ENCODE measurements at places on chromosomes 1 and 21. TPM values are rescaled to one million over a fixed set of nuclear protein-coding genes. Genes with fewer than 3 reads are reported as not detected.

Gene UBXN10
- total RNA-seq: 1.2 TPM

Gene FGR
- total RNA-seq: 0.21 TPM

DNA sequence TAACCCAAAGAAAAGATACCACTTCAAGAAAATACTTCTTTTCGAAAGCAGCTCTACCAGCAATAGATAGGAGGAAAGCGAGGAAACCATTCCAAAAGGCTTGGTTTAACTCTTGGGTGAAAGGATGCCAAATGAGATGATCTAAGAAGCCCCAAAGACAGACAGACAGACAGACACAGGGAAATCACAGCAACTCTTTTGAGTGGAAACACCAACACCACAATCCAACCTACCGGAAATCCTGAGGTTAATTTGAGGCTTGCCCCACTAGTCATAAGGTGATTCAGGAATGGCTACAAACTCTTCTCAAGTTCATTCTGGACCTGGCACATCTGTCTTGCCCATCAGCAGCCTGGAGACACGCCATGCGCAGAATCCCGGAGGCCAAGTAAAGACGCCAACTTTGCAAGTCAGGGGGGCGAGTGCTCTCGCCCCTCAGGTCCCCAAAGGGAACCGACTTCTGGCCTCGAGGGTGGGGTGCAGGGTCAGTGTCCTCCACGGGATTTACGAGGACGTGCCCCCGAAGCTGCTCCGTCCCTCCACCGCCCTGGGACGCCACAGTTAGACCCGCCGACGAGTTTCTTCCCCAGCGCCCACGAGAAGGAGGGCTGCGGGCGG, 778 bp downstream of the EVI5 start:
- peak overlapping the region; percentile 4 for H3K27ac ChIP-seq
- H3K36me3 ChIP-seq: no peaks in the 10 kb centered on the region
- H3K4me3 ChIP-seq: peak overlapping the region; percentile 69
- peaks cover 74% of the 10 kb centered on the region for H3K27me3 ChIP-seq
- peaks cover 16% of the 10 kb centered on the region for H3K4me1 ChIP-seq

- H3K4me3 ChIP-seq: no peak overlapping the region
- H3K27me3 ChIP-seq: no peaks in the 10 kb centered on the region
- H3K27ac ChIP-seq: no peak overlapping the region
- no peaks in the 10 kb centered on the region for H3K36me3 ChIP-seq
- H3K4me1 ChIP-seq: peaks cover 3% of the 10 kb centered on the region
Observed at GRCh38 chr21:34219334-34220060, 144.3 kb upstream of the KCNE2 start.

- H3K36me3 ChIP-seq: no peaks in the 10 kb centered on the region
- H3K27me3 ChIP-seq: peaks cover 6% of the 10 kb centered on the region
- H3K27ac ChIP-seq: no peak overlapping the region
- DNase-seq: no peak
Observed at GRCh38 chr1:225824533-225824941, 14.6 kb downstream of the EPHX1 start.

DNA sequence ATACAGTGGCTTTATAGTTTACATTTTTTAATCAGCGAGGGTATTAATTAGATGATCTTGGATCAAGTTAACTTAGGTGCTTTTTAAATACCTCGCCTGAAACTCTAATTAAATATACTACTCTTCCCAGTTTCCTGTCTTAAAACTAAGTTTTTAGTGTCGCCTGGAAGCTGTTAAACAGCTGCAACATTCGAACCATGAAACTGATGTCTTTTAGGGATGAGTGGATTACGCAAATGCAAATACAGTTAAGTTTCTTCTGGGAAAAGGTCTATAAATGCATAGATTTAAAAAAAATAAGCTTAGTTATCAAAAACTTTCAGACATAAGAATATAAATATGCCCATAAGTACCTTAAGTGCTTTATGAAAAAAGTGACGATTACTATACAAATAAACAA, 228.3 kb downstream of the PTPRC start:
- no peak overlapping the region for H3K4me3 ChIP-seq
- H3K27me3 ChIP-seq: no peaks in the 10 kb centered on the region
- DNase-seq: no peak
- peaks cover 8% of the 10 kb centered on the region for H3K4me1 ChIP-seq
- no peak overlapping the region for H3K27ac ChIP-seq
- H3K36me3 ChIP-seq: peaks cover 36% of the 10 kb centered on the region

- no peak for DNase-seq
- H3K36me3 ChIP-seq: peaks cover 6% of the 10 kb centered on the region
- H3K27me3 ChIP-seq: no peaks in the 10 kb centered on the region
- peaks cover 3% of the 10 kb centered on the region for H3K4me1 ChIP-seq
- H3K4me3 ChIP-seq: no peak overlapping the region
Observed at GRCh38 chr1:231690059-231690458, 63.5 kb downstream of the DISC1 start.

GRCh38 chr1:1573843-1574720, 581 bp downstream of the SSU72 start:
- H3K27me3 ChIP-seq: peaks cover 2% of the 10 kb centered on the region
- H3K36me3 ChIP-seq: peaks cover 19% of the 10 kb centered on the region
- peak; percentile 94 for DNase-seq
- H3K27ac ChIP-seq: peak overlapping the region; percentile 99
- H3K4me3 ChIP-seq: peak overlapping the region; percentile 95

- H3K27me3 ChIP-seq: peaks cover 3% of the 10 kb centered on the region
- DNase-seq: no peak
- H3K4me3 ChIP-seq: no peak overlapping the region
- no peak overlapping the region for H3K27ac ChIP-seq
Observed at GRCh38 chr1:197448121-197448779, 180.2 kb downstream of the CRB1 start.

- H3K27ac ChIP-seq: no peak overlapping the region
- no peaks in the 10 kb centered on the region for H3K27me3 ChIP-seq
- no peaks in the 10 kb centered on the region for H3K36me3 ChIP-seq
- no peak overlapping the region for H3K4me3 ChIP-seq
- DNase-seq: no peak
Observed at GRCh38 chr1:196381544-196381943, 226.7 kb downstream of the KCNT2 start.

DNA sequence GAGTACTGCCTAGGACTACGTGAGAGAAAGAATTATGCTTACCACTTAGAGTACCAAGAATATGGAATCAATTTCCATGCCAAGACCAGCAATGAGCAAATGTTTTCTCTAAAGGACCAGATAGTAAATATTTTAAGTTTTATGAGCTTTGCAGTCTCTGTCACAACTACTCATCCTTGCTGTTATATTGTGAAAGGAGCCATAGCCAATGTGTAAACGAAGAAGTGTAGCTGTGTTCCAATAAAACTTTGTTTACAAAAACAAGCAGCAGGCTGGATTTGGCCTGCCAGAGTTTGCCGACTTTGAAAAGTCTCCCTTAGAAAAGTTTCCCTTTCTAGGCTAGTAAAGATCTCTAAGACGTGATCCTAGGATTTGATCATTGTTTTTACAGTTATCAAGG, 128.8 kb downstream of the PDE4B start:
- no peaks in the 10 kb centered on the region for H3K4me1 ChIP-seq
- DNase-seq: no peak
- H3K27ac ChIP-seq: no peak overlapping the region
- no peak overlapping the region for H3K4me3 ChIP-seq
- peaks cover 3% of the 10 kb centered on the region for H3K27me3 ChIP-seq

- peaks cover 9% of the 10 kb centered on the region for H3K4me1 ChIP-seq
- no peak overlapping the region for H3K4me3 ChIP-seq
- peaks cover 6% of the 10 kb centered on the region for H3K27me3 ChIP-seq
Observed at GRCh38 chr1:94755675-94756074, 64.5 kb upstream of the SLC44A3 start.

Gene GJA5
- total RNA-seq: not detected

Gene ASCL5
- total RNA-seq: not detected

Gene SETD4
- 23.8 TPM for total RNA-seq

- H3K27ac ChIP-seq: no peak overlapping the region
- no peak for DNase-seq
- no peaks in the 10 kb centered on the region for H3K36me3 ChIP-seq
- H3K4me1 ChIP-seq: peaks cover 10% of the 10 kb centered on the region
- no peak overlapping the region for H3K4me3 ChIP-seq
Observed at GRCh38 chr21:43603641-43604504, 55.4 kb downstream of the HSF2BP start.

- H3K27me3 ChIP-seq: peaks cover 11% of the 10 kb centered on the region
- H3K27ac ChIP-seq: no peak overlapping the region
- H3K4me1 ChIP-seq: peaks cover 25% of the 10 kb centered on the region
- peaks cover 14% of the 10 kb centered on the region for H3K36me3 ChIP-seq
Observed at GRCh38 chr1:183636783-183637182, 1.2 kb upstream of the ARPC5 start.

Gene TRNP1
- 1.3 TPM for total RNA-seq

DNA sequence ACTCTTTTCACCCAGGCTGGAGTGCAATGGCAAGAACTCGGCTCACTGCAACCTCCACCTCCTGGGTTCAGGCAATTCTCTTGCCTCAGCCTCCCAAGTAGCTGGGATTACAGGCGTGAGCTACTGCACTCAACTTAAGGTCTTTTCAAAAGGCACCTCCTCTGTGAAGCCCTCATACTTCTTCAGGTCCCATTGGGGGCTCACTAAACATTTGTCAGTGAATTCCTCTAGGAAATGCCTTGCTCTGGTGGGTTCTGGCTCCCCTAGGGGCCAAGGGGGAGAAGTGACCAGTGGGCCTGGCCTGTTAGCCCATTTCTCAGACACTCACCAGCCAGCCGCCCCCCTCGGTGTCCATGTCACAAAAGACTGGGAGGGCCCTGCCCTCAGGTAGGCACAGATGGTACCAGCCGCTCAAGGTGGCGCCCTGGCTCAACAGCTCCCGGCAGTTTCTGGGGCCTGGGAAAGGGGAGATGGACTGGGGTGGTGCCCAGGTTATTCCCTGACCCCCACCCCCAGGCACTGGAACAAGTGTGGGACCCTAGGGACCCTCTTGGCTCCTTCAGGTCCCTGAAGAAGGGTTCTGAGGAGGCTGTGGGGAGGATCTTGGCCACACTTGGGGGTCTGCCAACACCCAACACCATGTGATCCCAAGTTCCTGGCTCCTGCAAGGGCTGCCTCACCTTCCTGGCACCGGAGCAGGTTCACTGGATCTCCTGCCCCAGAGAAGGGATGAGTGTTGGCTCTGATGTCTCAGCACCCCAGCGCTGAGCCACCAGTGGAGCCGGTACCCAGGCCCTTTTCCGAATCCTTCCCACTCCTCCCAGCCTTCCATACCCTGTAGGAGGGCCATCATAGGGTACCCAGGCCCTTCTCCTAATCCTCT, 1.6 kb downstream of the FCN3 start:
- no peaks in the 10 kb centered on the region for H3K36me3 ChIP-seq
- H3K4me1 ChIP-seq: peaks cover 14% of the 10 kb centered on the region
- DNase-seq: no peak
- H3K27me3 ChIP-seq: no peaks in the 10 kb centered on the region

Gene PTPN14
- total RNA-seq: 29.7 TPM

GRCh38 chr1:76496871-76497270, 370.4 kb upstream of the ST6GALNAC5 start:
- H3K4me1 ChIP-seq: peaks cover 27% of the 10 kb centered on the region
- no peaks in the 10 kb centered on the region for H3K36me3 ChIP-seq
- no peak overlapping the region for H3K4me3 ChIP-seq
- DNase-seq: no peak
- no peak overlapping the region for H3K27ac ChIP-seq

- H3K4me3 ChIP-seq: peak overlapping the region; percentile 36
- no peaks in the 10 kb centered on the region for H3K36me3 ChIP-seq
- H3K27ac ChIP-seq: peak overlapping the region; percentile 83
- peaks cover 6% of the 10 kb centered on the region for H3K27me3 ChIP-seq
- DNase-seq: peak; percentile 64
Observed at GRCh38 chr1:235938709-235939479, 72.2 kb upstream of the LYST start.

DNA sequence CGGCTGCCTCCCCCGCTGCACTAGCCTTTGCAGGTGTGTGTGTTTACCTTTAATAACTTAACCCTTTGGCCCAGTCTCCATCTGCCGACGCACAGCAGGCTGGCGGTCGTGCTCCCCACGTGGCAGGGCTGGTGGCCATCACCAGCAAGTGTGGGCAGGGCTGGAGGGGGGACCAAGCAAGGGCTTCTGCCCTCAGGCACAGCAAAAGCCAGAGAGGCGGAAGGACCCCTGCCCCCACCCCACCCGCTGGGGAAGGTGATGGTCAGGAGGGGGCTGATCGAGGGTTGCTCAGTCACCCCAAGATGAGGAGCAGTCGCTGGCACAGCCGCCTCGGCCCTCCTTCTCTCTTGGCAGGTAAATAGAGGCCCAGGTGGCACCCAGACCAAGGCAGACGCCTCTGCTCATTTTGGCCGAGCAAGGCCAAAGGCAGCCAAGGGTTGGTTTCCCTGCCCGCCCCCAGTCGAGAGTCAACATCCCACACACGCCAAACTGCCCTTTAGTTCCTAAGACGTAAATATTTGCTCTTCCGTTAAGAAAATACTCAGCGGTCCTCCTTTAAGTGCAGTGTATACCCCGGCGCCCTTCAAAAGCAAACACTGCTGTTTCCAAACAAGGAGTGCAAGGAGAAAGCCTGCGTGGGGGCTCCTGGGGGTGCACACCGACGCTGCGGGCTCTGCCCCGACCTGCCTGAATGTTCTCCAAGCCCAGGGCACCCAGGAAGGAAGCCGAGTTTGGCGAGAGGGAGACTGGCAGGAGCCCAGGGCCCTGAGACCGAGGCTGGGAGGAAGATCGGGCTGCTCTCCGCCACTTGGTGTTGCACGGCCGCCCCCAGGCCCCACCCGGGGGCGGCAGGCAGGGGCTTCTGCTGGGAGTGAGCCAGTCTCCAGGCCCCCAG, 82.7 kb downstream of the SIK1 start:
- H3K27me3 ChIP-seq: no peaks in the 10 kb centered on the region
- H3K36me3 ChIP-seq: no peaks in the 10 kb centered on the region
- H3K4me1 ChIP-seq: peaks cover 3% of the 10 kb centered on the region
- H3K27ac ChIP-seq: no peak overlapping the region
- H3K4me3 ChIP-seq: no peak overlapping the region
- no peak for DNase-seq

DNA sequence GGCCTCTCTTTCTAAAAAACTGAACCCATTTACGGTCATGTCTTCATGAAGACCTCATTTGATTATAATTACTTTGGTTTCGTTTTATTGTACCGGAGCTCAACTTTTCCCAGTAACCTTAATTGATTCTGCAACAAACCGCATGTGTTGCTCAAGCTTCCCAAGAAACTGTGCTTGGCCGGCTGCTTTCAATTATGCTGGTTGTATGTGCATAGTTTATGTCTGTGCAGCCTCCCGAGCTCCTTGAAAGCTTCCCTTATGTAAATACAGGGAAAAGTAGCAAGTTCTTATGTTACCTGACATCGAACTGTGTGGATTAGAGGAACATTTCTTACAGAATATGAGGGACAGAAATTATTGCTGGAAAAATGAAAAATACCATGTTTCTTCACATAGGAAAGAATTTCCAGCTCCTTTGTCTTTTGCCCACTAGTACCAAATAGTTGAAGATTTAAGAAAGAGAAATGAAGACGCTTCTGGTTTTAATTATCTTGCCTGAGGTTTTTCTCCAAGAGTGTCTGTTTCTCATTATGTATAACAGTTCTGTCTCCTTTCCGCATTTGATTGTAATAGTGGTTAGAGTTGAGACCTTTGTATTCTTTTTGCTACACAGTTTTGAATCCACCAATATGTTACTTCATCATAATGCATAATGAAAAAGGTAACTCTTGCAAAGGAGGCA, 2.1 kb downstream of the VCAM1 start:
- no peaks in the 10 kb centered on the region for H3K36me3 ChIP-seq
- H3K4me3 ChIP-seq: no peak overlapping the region
- no peak overlapping the region for H3K27ac ChIP-seq
- no peak for DNase-seq

- no peak overlapping the region for H3K27ac ChIP-seq
- H3K27me3 ChIP-seq: peaks cover 13% of the 10 kb centered on the region
- no peaks in the 10 kb centered on the region for H3K36me3 ChIP-seq
- no peak overlapping the region for H3K4me3 ChIP-seq
Observed at GRCh38 chr1:115031595-115031994, 2.0 kb downstream of the TSHB start.

Measured in activated CD4-positive, alpha-beta T cell treated with anti-CD3 and anti-CD28 coated beads, Interleukin-2, amount 10 ng/mL, durations not matched to agents 24 days and 14 days (primary cell).